ENCODE measurements at places on chromosomes 2 and 18.
A peak's percentile ranks its signal among the peaks of the same experiment; 100 is the strongest.

GRCh38 chr18:79410171-79410641, 14.5 kb downstream of the NFATC1 start:
- H3K36me3 ChIP-seq = peaks cover 61% of the 10 kb centered on the region
- H3K4me1 ChIP-seq = peaks cover 21% of the 10 kb centered on the region
- H3K27ac ChIP-seq = no peak overlapping the region
- no peak overlapping the region for H3K4me3 ChIP-seq
- H3K27me3 ChIP-seq = no peaks in the 10 kb centered on the region
- no peak for DNase-seq

DNA sequence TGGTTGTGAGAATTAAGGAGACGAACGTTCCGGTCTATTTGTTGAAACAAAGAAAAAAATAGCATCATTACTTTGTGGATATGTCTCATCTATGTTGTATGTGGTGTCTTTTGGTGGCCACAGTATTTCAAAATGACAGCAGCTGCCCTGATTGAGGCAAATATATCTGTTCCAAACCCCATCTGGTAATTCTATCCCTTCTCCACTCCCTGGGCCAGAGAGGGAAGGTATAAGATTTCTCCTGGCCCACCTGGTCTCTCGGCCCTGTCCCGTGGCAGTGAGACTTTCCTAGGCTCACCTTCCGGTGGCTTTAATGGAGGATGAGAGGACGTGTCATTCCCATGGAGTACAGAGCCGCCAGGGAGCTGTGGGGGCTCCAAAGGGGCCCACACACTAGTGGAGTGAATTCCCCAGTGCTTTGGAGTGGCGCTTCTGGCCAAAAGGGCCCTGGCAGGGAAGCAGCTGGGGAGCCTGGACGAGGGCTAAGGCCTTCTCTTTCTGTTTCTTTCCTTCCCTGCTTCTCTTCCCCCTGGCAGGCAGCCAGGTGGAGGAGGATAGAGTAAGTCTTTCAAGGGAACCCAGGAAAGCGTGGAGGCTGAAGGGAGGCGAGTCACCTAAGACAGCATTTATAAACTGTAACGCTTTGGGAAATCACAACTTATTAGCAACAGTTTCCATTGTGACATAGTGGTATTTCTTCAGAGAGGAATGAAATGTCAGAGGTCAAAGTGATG, 5.6 kb downstream of the FOSL2 start:
- no peak for DNase-seq
- peaks cover 3% of the 10 kb centered on the region for H3K36me3 ChIP-seq
- no peak overlapping the region for H3K27ac ChIP-seq
- H3K4me1 ChIP-seq = peaks cover 65% of the 10 kb centered on the region

DNA sequence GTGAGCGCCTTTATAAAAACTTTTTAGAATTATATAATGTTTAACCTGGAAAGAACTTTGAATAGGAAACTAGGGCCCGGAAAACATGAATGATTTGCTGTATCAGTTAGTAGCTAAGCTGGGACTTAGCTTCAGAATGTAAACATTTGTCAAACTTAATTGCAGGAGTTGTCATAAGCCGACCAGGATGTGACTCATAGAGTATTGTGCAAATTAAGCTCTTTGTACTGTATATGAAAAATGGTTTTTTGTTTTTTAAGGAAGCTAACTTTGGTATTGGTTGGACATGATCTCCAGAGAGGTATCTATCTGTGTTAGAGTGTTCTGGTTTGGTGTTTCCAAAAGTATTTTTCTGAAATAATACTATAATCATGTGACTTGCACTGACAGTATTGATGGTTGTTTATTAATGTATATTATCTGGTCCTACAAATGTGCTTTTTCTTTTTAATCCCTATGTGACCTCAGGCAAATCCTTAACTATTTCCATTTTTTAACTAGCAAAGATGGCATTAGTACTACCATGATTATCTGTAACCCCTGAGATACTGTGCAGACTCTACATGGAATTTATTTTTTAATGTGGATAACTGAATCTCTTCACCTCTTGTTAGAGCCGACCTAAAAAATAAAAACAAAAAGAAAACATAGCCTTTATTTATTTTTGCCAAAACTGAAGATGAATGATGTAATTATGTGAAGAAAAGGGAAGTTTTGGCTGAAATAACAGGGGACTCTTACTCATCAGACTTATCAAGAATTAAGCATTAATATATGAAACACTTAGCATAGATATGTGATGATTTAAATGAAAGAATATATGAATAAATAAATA, 11.7 kb downstream of the YIPF4 start:
- no peaks in the 10 kb centered on the region for H3K27me3 ChIP-seq
- no peak overlapping the region for H3K27ac ChIP-seq
- no peak overlapping the region for H3K4me3 ChIP-seq
- peaks cover 21% of the 10 kb centered on the region for H3K36me3 ChIP-seq

GRCh38 chr2:82667491-82667890, 1791.6 kb downstream of the SUCLG1 start:
- H3K4me3 ChIP-seq = no peak overlapping the region
- H3K27me3 ChIP-seq = no peaks in the 10 kb centered on the region
- no peak overlapping the region for H3K27ac ChIP-seq
- H3K36me3 ChIP-seq = no peaks in the 10 kb centered on the region
- no peaks in the 10 kb centered on the region for H3K4me1 ChIP-seq

- H3K27me3 ChIP-seq = no peaks in the 10 kb centered on the region
- peak; percentile 77 for DNase-seq
- H3K27ac ChIP-seq = peak within 1 kb of the TSS; percentile 97
- H3K36me3 ChIP-seq = peaks cover 43% of the 10 kb centered on the region
Measured at GRCh38 chr2:231463698-231464575, at the start of gene NCL. TSS of gene NCL (minus strand) at chr2:231464484. CDS start at chr2:231464353, 131 bp downstream.

GRCh38 chr2:96891591-96892333, 21.9 kb upstream of the SEMA4C start:
- H3K4me1 ChIP-seq = peaks cover 61% of the 10 kb centered on the region
- no peak overlapping the region for H3K4me3 ChIP-seq
- H3K27ac ChIP-seq = no peak overlapping the region

DNA sequence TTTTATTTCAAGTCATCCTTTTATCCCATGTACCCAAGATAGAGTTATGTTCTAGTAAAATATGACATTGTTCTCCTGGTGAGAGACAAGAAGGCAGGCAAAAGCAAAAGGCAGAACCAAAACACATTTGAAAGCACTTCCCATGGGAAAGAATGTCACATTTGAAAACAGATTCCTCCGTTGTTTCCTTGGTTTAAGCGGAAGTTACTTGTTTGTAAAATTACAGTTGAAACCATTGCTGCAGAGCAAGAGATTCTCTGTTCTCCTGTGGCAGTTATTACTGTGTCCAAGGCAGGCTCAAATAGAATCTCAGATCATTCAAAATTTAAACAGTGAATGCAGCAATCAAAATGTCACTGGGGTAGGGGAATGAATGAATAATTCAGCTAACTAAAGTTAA, 149.6 kb downstream of the MTCL1 start:
- no peak overlapping the region for H3K4me3 ChIP-seq
- no peaks in the 10 kb centered on the region for H3K36me3 ChIP-seq
- H3K27me3 ChIP-seq = no peaks in the 10 kb centered on the region

GRCh38 chr2:241885291-241885945, 15.9 kb downstream of the RTP5 start:
- H3K4me1 ChIP-seq = peaks cover 42% of the 10 kb centered on the region
- no peak for DNase-seq
- H3K27ac ChIP-seq = no peak overlapping the region

- H3K36me3 ChIP-seq = no peaks in the 10 kb centered on the region
- H3K27me3 ChIP-seq = no peaks in the 10 kb centered on the region
- no peaks in the 10 kb centered on the region for H3K4me1 ChIP-seq
- H3K4me3 ChIP-seq = no peak overlapping the region
- DNase-seq = no peak
- no peak overlapping the region for H3K27ac ChIP-seq
Measured at GRCh38 chr18:70319187-70319586, 30.3 kb downstream of the SOCS6 start.

DNA sequence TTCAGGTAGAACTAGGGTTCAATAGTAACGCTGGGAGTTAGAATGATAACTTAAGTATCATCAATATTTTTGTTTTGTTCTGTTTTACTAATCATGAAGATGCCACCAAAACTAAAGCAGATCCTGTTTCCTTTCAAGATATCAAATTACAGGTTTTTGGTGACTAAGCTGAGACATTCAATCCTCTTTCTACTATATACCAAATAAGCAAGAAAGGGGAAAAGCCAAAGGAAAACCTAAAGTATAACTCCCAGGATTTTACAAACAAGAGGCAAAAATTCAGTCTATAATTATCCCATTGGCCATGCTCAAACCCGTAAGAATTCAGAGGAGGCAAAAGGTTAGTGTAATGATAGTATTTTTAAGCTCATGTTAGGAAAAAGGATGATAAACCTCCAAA, 175.2 kb upstream of the CCDC150 start:
- H3K27ac ChIP-seq = no peak overlapping the region
- peaks cover 4% of the 10 kb centered on the region for H3K4me1 ChIP-seq
- H3K36me3 ChIP-seq = no peaks in the 10 kb centered on the region
- peaks cover 7% of the 10 kb centered on the region for H3K27me3 ChIP-seq

DNA sequence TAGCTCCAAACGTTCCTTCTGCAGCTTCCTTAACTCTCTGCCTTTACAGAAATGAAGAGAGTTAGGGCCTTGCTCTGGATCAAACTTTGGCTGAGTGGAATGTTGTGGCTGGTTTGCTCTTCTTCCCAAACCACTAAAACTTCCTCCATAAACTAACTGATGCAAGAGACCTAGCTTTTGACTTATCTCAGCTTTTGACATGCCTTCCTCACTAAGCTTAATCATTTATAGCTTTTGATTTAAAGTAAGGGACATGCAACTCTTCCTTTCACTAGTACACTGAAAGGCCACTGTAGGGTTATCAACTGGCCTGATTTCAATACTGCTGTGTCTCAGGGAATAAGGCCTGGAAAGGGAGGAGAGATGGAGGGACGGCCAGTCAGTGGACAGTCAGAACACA, 8.3 kb downstream of the PXDN start:
- H3K4me3 ChIP-seq = no peak overlapping the region
- DNase-seq = no peak
- no peaks in the 10 kb centered on the region for H3K4me1 ChIP-seq
- no peaks in the 10 kb centered on the region for H3K27me3 ChIP-seq
- H3K27ac ChIP-seq = no peak overlapping the region
- H3K36me3 ChIP-seq = no peaks in the 10 kb centered on the region

- no peak overlapping the region for H3K4me3 ChIP-seq
- H3K27ac ChIP-seq = no peak overlapping the region
- no peaks in the 10 kb centered on the region for H3K27me3 ChIP-seq
- H3K4me1 ChIP-seq = no peaks in the 10 kb centered on the region
- no peaks in the 10 kb centered on the region for H3K36me3 ChIP-seq
Measured at GRCh38 chr2:136106505-136106904, 11.4 kb downstream of the CXCR4 start.

DNA sequence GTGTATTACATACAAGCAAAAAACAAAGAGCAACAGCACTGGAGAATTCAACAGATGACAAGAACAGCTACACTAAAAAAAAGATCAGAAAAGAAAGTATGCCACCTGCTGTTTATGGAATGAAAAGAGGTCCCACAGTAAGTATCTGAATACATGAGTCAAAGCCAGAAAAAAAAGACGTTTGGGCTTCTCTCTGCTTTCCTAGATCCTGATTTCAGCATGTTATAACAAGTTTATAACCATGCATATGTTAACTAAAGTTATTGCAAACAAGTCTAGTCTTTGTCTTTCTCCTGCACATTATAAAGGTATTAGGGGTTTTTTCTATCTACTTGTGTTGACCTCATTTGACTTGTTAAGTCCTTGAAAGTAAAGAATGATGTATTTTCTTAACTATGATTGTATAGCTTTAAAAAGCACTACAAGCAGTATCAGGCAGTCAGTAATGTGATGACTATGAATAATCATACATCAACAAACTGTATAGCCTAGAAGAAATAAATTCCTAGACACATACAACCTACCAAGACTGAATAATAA, 108.5 kb upstream of the COL5A2 start:
- H3K27me3 ChIP-seq = no peaks in the 10 kb centered on the region
- H3K36me3 ChIP-seq = no peaks in the 10 kb centered on the region
- no peak overlapping the region for H3K27ac ChIP-seq
- no peak overlapping the region for H3K4me3 ChIP-seq

Measured in CD4-positive, alpha-beta T cell (primary cell).